ENCODE measurements at places on chromosomes 16 and 17.

DNA sequence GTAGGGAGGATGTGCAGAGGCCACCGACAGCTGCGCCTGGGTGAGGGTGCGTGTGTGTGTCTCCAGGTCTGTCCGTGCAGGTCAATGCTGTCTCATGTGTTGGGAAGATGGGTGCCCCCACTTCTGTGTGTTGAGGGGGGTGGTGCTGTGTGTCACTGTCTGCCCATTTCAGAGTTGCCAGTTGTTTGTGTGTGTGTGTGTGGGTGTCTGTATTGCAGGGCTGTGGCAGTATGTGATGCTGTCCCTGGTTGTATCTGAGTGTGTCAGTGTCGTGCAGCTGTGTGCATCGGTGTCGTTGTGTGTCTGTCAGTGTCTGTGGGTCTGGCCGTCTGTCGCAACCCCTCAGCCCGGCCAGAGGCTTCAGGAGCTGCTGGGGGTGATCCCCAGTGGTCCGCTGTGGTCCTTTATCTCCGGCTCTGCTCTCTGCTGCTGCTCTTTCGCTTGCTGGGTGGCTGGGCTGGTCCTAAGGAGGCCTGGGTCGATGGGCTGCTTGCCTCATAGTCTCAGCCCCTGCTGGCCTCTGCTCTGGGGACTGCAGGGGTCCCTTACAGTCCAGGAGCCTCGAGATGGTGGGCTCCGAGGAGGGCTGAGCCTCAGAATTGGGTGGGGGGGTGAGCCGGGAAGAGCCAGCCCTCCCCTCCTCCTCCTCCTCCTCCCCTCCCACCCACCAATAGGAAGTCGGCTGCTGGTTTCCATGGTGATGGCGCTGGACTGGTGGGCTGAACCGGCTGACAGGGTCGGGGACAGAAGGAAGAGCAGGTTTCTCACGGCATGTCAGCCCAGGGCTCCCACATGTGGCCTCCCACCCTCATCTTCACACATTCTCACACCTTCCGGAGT is at the start of gene TSPOAP1:
TSPOAP1 (minus strand) TSS at position 601 of the 840 bp plus-strand sequence. CDS start 875 bp downstream, outside the sequence.
- DNase-seq = no peak

- DNase-seq = no peak
These were observed 33.3 kb downstream of the OR1D5 start for GRCh38 chr17:3030096-3030495.

DNA sequence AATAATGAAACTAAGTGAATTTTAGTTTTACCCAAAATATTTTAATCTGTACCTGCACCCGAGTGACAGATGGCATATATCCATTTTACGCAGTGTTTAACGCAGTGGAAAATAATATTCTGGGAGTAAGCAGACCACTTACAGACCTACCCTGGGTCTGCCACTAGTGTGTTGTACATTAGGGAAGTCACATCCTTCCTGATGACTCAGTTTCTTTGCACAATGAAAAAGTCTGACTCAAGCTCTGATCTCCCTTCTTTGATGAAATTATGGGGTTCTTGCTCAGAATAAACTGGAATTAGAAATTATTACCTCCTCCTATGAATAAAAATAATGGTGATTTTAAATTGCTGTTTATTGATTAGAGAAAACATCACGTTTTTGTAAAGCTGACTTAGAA is 123.2 kb upstream of the AXIN2 start:
- no peak for DNase-seq

GRCh38 chr17:78127239-78127887 is 1.2 kb downstream of the TMC6 start:
- DNase-seq = no peak

DNA sequence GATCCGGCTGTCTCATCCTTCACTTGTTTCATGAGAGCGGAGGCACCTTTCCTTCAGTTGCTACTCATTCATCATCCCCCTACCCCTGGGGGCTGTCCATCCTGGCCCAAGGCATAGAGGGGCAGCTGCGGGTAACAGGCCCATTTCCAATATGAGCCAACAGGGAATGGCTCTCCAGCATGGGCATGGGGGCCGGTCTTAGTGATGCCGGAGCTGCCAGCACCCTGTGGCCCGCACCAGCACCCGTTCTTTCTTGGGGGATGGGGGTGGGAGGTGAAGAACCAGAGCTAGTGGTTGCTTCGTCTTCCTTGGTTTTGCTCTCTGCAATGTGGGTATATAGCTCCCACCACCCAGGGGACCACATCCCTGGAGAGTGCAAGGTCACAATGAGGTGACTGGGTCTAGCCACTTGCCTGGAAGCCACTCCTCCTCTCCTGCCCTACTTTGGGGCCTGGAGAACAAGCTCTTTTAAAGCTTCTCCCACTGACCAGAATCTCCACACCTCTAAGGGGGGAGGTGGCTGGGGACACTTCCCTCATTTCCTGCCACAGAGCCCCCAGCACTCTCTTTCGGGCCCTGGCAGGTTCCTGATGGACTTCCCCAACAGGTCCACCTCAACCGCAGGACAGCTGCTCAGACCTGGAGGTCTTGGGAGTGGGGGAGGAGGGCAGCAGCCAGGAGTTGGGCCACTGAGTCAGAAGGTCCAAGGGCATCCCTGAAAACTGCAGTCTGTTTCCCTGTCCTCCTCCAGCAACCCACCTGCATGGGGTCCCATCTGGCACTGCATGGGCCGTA is 11.9 kb upstream of the TBX2 start:
- no peak for DNase-seq

Measured in myocyte (in vitro differentiated cells).